ENCODE measurements at places on chromosomes 2 and 18. TPM values are rescaled to one million over a fixed set of nuclear protein-coding genes. Genes with fewer than 3 reads are reported as not detected.

DNA sequence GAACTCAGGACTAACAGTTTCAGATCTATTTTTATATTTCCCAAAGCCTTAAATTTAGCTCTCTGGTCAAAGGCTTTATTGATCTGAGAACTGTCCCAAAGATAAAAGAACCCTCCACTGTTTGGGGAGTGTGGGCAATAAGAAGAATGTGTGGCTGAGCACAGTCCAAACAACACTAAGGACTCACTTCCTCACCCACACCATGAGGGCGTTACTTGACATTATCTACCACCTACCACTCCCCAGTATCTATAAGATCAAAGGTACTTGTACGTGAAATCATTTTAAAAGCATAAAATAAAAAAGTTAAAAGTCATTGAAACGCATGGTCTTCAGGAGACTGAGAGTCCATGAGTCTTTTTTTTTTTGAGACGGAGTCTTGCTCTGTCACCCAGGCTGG, 54.6 kb upstream of the NFU1 start:
- no peak for DNase-seq

Gene REEP1
- total RNA-seq: 10.6 TPM

- no peak for DNase-seq
These were observed 1.4 kb downstream of the SNORC start for GRCh38 chr2:232871418-232871834.

DNA sequence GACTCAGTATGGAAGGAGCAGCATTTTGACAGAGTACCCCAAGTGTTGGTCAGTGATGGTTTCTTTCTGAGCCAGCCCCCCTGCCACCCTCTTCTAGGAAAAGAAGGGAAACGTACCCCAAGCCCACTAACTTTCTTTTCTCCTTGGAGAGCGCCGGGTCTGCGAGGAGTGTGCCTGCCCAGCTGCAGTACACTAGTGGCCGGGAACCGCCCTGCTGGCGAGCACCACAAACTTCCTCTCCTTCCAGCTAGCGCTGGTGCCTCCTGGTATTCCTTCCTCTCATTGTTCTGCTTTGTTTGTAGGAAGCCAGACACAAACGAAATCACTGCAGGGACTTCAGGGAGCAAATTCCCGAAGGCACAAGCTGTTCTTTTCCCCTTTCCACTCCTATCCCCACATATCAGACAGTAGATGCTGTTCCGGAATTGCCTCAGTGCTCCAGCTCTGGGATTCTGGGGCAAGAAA, 1.8 kb downstream of the CCDC85A start:
- DNase-seq: peak; percentile 26

GRCh38 chr2:10208736-10209135, 86.2 kb downstream of the RRM2 start:
- DNase-seq: no peak

Gene CD8A
- total RNA-seq: 38.5 TPM

GRCh38 chr2:33392366-33392765, 84.1 kb upstream of the RASGRP3 start:
- DNase-seq: no peak

Gene SDC1
- not detected for total RNA-seq

DNA sequence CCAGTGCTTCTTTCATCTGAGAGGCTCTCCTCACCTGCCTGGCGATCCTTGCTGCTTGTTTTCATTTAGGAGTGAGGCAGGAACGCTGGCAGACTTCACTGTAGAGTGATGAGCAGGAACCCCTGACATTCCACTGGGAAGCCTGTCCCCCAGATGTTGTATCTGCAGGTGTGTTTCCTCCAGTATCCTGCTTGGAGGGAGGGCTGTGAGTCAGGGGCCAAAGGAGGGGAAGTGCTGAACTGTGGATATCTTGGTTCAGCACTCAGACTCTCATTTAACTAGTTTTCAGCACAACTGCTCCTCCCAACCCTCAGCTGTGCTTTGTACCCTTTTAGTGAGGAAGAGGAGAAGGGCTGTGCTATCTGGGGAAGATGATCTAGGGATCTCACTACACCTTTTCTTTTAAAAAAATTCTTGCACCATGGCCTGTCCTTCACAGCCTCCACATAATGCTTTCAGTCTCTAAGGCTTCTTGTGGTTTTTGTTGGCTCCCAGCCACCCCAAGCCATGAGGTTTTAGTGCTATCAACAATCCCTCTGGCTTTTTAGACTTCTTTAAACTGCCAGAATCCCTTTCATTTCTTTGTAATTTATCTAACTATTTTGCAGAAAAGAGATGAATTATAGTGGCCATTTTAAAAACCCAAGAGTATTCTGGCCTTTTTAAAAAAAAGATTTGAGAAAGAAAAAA, 11.2 kb downstream of the ANKAR start:
- no peak for DNase-seq

Gene LHCGR
- total RNA-seq: 0.48 TPM

- DNase-seq: no peak
These were observed 45.9 kb upstream of the ASB1 start for GRCh38 chr2:238380785-238381184.

Gene LYPD6B
- 9.8 TPM for total RNA-seq

DNA sequence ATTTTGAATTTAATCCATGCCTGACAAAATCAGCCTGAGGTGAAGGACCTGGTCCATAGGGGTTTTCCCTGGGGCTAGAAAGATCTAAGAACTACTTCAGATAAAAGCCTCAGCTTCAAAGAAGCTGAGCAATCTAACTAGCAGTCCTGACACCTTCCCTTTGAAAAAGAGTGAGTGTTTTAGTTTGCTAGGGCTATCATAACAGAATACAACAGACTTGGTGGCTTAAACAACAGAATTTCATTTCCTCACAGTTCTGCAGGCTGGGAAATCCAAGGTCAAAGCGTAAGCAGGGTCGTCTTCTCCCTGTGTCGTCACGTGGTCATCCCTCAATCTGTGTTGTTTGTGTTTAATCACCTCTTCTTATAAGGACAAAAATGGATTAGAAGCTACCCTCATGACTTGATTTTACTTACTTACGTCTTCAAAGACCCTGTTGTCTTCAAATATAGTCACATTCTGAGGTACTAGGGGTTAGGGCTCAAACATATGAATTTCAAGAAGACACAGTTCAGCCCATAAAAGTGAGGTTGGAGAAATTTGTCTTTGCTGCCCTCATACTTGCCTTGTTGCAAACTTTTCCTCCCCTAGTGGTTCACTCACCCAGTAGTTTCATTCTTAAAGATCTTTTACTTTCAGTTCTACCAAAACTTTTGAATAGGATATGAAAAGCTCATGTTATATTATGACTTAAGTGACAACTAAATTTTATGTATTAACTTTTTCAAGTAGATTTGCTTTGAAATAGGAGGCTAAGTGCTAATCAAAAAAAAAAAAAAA, 673.8 kb downstream of the ARHGAP15 start:
- no peak for DNase-seq

Gene STARD6
- total RNA-seq: not detected

GRCh38 chr2:101473911-101474701, 806 bp downstream of the RFX8 start:
- peak; percentile 43 for DNase-seq

GRCh38 chr2:10038716-10039115, 4.6 kb upstream of the KLF11 start:
- no peak for DNase-seq

DNA sequence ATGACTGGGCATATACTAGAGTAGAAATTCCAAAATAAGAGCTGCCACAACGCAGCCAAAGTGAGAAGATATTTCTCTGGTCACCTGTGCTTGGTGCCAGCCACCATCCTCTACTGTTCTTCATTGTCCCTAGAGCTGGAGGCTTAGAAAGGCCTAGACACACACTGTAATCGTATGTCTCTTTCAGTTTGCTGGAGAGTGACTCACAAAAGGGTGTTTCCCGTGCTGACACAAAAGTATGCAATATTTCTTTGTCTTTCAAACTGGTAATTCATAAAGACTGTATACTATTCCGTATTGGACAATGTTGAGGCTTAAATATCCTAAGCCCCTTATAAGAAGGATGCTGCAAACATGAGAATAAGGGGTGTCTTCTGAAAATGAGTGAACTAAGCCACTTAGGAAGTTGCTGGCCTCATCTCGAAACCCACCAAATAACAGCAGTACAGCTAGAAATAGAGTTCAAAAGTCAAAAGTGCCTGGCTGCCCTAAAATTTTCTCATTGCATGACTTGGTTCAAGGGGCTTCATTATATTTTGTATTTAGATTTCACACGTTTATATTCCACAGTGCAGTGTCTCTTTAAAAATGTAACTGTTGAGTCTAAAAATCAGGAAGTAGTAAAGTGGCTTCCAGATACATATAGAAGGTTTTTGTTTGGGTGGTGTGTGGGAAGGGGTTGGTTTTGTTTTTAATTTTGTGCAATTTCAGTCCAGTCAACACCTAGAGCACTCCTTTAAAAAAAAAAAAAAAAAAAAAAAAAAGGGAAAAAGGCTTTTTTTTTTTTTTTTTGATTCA, 601.1 kb downstream of the ARHGAP15 start:
- no peak for DNase-seq

GRCh38 chr2:231563378-231563961, 29.2 kb upstream of the TEX44 start:
- peak; percentile 62 for DNase-seq

GRCh38 chr18:24982831-24983230, 369.1 kb downstream of the ZNF521 start:
- no peak for DNase-seq

DNA sequence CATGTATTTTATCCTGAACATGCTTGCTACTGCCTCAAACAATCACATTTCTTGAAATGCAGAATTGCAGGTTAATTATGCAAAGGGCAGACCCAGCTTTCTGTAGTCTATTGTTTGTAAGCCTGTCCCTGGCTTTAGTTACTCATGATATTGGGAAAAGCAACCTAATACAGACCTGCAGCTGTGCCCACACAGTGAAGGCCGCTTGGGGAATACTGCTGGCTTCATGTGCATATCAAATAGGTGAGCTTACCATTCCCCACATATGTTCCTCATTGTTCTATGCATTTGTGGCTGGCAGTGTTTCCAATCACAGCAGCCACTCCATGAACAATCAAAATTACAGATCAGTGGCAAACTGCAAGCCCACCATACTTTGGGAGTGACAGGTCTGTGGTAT, 186.3 kb downstream of the TMEM163 start:
- DNase-seq: no peak

DNA sequence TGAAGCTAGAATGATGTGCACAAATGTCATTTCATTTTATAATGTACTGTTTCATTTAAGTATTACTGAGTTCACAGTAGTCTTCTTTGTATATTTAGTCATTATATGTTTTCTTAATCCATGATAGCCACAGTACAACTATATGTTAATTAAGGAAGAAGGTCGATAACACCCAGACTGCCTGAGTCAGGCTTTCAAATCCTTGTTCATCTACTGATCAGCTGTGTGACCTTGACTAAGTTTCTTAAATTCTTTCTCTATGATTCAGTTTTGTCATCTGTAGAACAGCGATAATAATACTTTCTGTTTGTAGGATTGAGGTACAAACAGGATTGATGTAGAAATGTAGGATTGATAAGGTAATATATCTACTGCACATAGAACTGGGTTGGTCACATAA, 5.4 kb downstream of the GCC2 start:
- no peak for DNase-seq
